LoVo (cell line): ENCODE measurements at places on chromosomes 12 and 14.

GRCh38 chr14:70257526-70257925 lies 68.8 kb upstream of the SLC8A3 start:
- DNase-seq: no peak

DNA sequence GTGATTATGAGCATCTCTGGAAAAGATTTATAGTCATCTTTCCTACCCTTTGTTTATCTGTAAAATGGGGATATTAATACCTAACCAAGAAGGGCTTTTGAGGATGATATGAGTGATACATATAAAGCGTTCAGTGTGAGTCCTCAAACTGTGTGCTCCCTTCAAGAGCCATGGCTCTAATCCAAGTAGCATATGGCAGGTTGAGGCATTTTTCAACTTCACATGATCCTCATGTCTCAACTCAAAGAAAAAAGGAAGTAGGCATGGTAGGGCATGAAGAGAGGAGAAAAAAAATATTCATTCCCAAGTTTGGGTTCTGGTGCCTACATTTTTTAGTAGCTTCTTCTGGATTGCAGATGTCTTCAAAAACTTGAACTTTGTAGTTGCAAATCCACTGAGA lies 286.3 kb upstream of the ATP2B1 start:
- DNase-seq: no peak

GRCh38 chr12:4091016-4091743 lies 182.4 kb upstream of the CCND2 start:
- no peak for DNase-seq

DNA sequence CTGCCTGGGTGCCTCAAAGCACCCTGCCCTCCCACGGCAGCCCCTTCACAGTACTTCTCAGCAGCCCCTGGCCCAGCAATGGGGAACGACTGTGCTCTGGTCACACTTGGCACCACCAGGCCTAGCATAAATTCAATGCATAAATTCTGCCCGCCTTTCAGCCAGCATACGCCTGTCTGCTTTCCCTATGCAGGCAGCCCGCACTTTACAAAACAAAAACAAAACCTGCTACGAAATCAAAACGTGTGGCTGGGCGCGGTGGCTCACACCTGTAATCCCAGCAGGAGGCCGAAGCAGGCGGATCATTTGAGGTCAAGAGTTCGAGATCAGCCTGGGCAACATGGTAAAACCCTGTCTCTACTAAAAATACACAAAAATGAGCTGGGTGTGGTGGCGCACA lies 33.5 kb downstream of the SNRNP35 start:
- DNase-seq: no peak

DNA sequence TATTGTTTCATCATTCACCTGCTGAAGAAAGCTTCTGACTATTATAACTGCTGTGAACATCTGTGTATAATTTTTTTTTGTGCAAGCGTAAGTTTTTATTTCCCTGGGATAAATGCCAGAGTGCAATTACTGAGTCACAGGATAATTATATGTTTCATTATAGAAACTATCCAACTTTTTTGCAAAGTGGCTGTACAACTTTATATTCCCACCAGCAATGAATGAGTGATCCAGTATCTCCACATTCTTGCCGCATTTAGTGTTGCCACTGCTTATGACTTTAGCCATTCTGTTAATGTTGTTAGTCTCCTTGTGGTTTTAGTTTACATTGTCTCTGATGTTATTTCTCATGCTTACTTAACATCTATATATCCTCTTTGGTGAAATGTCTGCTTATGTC lies 88.1 kb upstream of the CCDC175 start:
- DNase-seq: no peak

DNA sequence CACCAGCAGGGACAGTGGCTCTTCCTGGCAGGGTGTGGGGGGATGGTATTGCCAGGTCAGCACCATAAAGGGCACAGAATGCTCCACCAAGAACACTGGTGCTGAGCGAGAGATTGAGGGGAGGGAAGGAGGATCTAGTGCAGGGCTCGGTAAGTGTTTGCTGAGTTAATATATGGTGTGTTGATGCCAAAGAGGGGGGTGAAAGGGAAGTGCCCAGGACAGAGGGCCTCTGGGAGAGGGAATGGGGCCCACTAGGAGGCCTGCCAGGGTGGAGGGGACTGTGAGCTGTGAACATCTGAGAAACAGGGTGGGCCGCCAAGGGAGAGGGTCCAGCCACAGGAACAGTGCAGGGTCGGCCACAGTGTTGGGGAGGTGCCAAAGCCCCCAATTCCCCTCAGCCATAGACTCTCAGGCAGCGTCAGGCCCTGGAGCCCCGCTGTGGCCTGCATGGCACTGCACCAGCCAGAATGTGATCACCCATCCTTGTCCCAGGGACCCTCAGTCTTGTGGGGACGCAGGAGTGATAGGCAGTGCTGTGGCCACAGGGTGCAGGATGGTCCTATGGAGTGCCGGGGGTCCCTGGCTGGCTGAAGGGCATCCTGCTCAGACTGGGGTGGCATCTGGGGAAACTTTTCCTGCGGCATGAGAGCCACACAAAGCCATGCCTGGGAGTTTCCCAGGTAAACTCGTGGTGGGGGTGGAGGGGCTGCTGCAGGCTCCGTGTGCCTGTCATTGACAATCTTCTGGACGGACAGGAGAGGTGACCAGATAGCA lies 11.9 kb downstream of the RIN3 start:
- no peak for DNase-seq

DNA sequence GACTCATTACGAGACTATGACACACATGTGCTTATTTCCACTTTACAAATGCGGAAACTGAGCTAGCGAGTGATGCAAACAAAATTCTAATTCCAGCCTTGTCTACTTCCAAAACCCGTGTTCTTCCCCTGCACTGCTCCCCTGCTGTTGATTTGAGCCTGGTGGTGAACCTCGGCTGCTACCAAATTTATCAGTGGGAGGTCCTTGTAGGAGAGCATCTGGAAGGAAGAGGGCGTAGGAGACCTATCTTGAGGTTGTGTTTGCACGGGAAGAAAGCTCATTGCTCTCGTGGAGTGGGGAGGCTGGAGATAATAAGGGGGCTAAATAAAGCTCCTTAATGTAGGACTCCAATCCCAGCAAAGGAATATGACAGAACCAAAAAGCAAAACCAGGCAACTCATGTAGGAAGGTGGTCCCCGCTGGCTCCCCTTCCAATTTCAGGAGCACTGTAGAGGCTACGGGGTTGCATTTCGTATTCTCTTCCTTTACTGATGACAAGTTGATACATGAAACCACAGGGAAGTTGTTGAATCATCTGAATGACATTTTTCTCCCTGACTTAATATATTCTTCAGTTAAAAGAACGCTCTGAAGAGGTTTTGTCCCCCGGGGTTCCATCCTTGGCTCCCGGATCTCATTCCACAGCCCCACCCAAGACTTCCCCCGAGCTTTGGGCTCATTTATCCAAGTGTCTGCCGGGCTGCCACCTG lies 52.6 kb downstream of the FZD10 start:
- DNase-seq: no peak

DNA sequence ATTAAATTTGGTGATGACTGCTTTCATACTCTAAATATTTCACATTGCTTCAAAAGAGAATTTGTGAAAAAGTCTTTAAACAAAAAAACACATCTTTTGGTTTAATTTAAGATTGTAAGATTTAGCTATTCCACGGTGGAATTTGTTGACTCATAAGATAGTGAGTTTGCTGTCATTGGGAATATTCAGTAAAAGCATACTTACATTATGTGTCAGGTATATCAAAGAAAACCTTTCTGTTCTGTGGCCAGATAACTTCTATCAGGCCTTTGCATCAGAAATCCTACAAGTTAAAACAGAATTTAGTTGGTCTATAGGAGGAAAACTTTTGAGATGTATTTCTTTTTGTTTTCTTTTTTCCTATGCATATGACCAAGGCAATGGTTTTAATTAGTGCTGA lies 148.8 kb upstream of the E2F7 start:
- no peak for DNase-seq

GRCh38 chr12:76639646-76640045 lies 80.1 kb upstream of the OSBPL8 start:
- no peak for DNase-seq

- DNase-seq: no peak
Observed at GRCh38 chr12:130212384-130212989, 50.2 kb downstream of the FZD10 start.

DNA sequence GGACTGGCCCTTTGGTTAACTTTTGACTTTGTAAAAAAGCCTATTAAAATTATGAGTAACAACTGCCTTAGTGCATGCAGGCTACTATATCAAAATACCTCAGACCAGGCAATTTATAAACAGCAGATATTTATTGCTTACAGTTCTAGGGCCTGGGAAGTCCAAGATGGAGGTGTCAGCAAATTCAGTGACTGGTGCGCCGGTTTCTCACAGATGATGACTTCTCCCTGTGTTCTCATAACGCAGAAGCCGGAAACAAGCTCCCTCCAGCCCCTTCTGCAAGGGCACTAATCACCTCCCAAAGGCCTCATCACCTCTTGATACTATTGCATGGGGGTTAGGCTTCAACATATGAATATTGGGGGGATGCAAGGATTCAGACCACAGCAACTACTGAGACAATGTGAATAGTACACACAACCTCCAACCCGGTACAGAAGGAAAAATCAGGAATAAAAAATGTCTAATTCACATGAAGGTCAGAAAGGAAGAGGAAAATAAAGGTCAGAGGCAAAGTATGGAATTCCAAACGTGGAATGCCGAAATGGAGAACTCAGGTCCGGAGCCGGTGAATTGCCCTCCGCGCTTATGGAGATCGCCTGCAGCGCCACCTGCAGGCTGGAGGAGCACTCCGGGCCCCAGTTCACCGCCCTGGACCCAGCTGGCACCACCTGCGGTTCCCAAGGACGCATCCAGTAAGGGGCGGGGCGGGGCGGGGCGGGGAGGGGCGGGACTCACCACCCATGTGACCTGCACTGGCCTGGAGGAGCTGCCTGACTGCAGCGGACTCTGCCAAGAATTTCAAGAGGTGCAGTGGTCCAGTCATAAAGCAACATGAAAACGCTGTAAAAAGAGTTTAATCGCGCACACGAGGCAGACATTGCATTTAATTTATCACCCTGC lies 203.4 kb downstream of the KIF26A start:
- peak; percentile 72 for DNase-seq

GRCh38 chr12:46087916-46088439 lies 97.6 kb upstream of the SCAF11 start:
- no peak for DNase-seq

- peak; percentile 63 for DNase-seq
Observed at GRCh38 chr12:77122236-77122635, 56.9 kb upstream of the E2F7 start.

- DNase-seq: no peak
Observed at GRCh38 chr14:100203146-100203545, 35.8 kb upstream of the YY1 start.

DNA sequence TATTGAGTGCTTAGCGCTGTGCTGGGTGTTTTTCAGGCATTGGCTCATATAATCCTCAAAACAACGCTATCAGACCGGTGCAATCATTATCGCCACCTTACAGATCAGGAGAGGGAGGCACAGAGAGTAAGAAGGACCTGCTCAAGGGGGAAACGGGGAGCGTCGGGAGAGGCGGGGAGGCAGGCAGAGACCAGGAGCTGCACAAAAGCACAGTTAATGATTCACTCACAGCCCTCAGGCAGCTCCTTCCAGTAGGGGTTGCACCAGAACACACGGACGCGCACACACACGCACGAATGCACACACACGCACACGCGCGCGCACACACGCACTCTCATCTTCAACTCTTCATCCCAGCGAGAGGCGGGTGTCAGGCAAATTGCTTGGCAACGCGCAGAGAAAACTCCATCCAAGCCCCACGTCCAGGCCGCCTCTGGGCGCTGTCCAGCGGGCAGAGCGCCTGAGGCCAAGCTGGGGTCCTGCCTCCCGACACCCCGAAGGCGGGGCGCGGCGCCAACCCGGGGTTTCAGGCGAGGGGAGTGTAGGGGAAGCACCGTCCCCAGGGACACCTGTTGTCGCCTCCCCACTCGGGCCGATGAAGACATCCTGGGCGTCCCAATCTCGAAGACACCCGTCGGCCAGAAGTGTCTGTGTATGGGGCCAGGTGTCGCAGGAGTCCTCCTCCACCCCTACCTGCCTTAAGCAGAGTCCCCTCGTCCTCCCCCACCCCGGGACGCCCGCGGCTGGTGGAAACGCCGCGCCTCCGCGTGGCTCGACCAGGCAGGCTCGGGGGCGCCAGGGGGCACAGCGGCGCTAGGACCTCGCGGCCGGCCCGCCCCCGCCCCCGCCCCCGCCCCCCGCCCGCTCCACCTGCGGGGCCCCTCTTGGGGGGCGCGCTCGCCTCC lies 35.5 kb upstream of the STON2 start:
- DNase-seq: peak; percentile 64

- DNase-seq: no peak
Observed at GRCh38 chr12:29149691-29150281, 708 bp downstream of the FAR2 start.

GRCh38 chr12:6030081-6030480 lies 85.0 kb upstream of the ANO2 start:
- DNase-seq: no peak

DNA sequence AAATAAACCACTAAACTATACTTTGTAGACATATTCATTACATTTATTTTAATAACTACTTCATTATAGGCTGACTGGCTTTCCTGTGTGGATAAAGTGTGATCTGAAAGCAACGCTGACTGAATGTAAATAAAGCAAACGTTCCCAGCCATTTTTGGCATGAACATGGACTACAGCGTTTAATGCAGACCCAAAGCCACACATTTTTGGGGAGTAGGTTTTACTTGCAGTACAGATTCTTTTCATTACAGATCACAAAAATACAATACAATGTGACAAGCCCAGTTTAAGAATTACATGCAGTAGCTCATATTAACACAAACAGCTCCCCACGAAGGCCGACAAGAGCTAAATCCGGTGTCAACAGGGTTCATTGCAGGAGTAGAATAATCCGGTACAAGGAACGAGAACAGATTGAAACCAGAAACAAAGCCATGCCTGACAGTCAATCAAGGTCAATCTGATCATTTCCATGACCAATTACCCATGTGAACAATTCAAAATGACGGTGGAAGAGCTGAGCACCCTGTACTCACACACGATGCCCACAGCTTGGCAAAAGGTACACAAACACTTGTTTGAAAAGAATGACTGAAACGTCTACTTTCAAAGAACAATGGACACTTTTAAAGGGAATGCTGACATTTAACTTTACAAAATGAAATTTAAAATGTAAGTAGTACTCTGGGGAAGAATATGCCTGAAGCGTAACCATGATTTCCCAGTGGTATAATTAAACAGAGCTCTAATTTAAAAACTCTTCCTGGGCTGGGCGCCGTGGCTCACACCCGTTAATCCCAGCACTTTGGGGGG lies 5.3 kb downstream of the BAG5 start:
- DNase-seq: no peak

DNA sequence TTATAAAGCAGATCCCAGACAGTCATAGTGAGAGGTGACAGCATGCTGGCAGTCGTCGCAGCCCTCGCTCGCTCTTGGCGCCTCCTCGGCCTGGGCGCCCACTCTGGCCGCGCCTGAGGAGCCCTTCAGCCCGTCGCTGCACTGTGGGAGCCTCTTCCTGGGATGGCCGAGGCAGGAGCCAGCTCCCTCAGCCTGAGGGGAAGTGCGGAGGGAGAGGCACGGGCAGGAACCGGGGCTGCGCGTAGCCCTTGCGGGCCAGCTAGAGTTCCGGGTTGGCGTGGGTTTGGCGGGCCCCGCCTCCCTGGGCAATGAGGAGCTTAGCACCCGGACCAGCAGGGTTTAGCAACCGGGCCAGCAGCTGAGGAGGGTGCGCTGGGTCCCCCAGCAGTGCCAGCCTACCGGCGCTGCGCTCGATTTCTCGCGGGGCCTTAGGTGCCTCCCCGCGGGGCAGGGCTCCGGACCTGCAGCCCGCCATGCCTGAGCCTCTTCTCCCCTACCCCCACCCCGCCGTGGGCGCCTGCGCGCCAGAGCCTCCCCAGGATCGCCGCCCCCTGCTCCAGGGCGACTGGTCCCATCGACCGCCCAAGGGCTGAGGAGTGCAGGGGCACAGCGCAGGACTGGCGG lies 451.2 kb upstream of the DCN start:
- DNase-seq: no peak
